Liver (tissue), 10 donors: ENCODE measurements at places on chromosomes 4 and X.
A peak's percentile ranks its signal among the peaks of the same experiment; 100 is the strongest.

DNA sequence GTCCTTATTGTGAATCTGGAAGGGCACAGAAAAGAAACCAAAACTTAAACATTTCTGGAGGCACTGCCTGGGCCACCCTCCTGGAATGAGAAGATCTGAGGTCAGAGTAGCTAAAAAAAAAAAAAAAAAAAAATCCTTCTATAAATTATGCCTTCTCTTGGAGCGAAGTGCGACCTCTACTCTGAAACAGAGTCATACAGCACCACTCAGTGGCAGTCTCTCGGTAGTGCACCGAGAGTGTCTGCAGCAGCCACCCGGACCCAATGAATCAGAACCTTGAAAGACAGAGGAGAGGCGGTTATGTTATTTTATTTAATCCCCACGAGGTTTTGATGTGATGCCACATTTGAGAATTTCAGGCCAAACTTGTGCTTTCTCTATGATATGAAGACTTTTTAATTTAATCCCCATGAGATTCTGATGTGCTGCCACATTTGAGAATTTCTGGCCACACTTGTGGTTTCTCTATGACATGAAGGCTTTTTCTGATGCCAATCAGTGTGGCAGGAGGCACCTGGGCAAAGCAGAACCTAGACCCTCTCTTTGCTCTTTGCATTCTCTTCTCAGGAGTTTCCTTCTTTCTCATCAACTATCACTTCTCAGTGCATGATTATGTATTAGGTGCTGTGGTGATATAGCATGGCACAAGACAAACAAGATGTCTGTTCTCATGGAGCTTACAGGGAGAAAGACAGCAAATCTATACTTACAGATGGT, 5.6 kb upstream of the CT47C1 start:
- H3K4me3 ChIP-seq: no peak overlapping the region
- no peaks in the 10 kb centered on the region for H3K36me3 ChIP-seq
- no peaks in the 10 kb centered on the region for H3K27me3 ChIP-seq
- peak; percentile 36 for DNase-seq
- H3K27ac ChIP-seq: no peak overlapping the region
- H3K4me1 ChIP-seq: no peaks in the 10 kb centered on the region

DNA sequence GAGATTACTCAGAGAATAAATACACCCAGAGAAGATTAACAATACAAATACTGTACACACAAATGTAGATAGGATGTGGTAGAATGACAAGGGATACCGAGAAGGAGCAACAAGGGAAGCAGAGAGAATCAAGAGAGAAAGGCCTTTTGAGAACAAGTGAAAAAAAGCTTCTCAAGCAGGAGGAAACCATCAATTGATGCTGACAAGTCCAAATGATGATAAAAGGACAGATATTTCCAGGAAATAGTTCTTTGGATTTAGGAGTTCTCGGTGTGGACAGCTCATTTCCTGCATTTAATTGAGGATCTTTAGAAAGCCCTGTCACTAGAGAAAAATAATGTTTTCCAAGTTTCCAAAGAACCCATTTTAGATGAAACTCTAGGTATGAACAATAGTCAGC, 48.1 kb downstream of the NPY5R start:
- no peaks in the 10 kb centered on the region for H3K36me3 ChIP-seq
- no peaks in the 10 kb centered on the region for H3K4me1 ChIP-seq
- H3K4me3 ChIP-seq: no peak overlapping the region
- H3K27me3 ChIP-seq: no peaks in the 10 kb centered on the region

DNA sequence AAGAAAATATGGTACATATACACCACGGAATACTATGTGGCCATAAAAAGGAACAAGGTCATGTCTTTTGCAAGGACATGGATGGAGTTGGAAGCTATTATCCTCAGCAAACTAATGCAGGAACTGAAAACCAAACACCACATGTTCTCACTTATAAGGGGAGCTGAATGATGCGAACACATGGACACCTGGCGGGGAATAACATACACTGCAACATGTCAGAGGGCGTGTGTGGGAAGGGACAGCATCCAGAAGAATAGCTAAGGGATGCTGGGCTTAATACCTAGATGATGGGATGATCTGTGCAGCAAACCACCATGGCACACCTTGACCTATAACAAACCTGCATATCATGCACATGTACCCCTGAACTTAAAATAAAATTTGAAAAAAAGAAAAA, 19.5 kb upstream of the CNKSR2 start:
- DNase-seq: no peak
- H3K36me3 ChIP-seq: no peaks in the 10 kb centered on the region
- no peaks in the 10 kb centered on the region for H3K27me3 ChIP-seq
- H3K4me1 ChIP-seq: no peaks in the 10 kb centered on the region
- no peak overlapping the region for H3K4me3 ChIP-seq

GRCh38 chrX:27751976-27752375, 55.8 kb upstream of the MAGEB10 start:
- no peak overlapping the region for H3K27ac ChIP-seq
- H3K4me3 ChIP-seq: no peak overlapping the region
- no peak for DNase-seq
- H3K4me1 ChIP-seq: no peaks in the 10 kb centered on the region
- no peaks in the 10 kb centered on the region for H3K27me3 ChIP-seq

DNA sequence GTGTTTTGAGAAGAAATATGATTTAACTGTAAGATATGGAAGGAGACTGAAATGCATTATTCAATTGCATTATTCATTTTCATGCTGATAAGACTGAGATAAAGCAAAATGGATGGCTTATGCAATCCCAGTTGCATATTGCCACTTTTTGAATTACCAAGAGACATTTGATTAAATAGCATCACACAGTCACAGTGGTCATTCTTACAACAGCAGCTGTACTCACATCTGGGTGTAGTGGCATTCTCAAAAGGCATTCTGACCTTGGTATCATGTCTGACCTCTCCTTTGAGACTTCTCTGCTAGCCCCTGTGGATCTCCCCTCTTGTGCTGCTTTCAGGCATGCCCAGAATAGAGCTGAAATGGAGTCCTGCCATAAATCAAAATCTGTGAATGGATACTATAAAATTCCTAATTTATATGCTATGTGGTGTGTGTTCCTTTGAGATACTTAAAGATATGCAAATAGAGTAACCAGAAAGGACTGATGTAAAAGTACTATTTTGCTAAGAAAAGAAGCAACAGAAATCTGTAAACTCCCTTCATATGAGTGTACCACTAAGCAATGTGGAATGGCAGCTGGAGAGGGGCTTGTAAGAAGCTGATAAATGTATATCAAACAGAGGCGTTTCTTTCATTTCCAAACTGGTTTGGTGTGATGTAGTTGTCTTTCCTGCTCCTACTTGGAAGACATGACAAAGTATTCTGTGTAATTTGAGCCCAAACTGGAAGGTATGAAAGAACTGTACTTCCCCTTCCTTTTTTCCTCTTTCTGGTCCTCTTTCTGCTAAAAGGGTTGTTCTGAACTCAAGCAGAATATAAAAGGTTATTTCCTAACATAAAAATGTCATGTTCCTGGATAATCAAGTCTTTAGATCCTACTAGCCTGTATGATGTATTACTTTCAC, 25.4 kb upstream of the METAP1 start:
- H3K4me1 ChIP-seq: no peaks in the 10 kb centered on the region
- no peak for DNase-seq
- H3K27me3 ChIP-seq: no peaks in the 10 kb centered on the region
- no peak overlapping the region for H3K4me3 ChIP-seq
- no peaks in the 10 kb centered on the region for H3K36me3 ChIP-seq
- H3K27ac ChIP-seq: no peak overlapping the region

DNA sequence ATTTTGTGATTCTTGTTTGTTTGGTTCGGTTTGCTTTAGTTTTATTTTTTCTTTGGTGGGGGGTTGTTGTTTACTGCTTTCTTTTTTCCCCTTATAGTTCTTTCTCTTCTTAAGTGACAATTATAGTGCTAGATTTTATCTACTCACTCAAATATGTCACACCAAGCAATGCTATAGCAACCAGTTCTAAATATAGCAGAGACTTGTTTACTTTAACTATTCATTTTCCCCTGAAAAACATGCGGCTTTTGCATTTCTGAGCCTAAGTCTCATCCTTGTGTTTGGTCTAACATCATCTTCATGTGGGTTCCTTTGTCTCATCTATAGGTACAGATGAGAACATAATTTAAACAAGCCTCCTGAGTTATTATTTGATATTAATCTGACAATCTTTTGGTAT, 676.6 kb downstream of the FAT4 start:
- no peaks in the 10 kb centered on the region for H3K36me3 ChIP-seq
- no peak overlapping the region for H3K27ac ChIP-seq
- no peak overlapping the region for H3K4me3 ChIP-seq
- no peak for DNase-seq

DNA sequence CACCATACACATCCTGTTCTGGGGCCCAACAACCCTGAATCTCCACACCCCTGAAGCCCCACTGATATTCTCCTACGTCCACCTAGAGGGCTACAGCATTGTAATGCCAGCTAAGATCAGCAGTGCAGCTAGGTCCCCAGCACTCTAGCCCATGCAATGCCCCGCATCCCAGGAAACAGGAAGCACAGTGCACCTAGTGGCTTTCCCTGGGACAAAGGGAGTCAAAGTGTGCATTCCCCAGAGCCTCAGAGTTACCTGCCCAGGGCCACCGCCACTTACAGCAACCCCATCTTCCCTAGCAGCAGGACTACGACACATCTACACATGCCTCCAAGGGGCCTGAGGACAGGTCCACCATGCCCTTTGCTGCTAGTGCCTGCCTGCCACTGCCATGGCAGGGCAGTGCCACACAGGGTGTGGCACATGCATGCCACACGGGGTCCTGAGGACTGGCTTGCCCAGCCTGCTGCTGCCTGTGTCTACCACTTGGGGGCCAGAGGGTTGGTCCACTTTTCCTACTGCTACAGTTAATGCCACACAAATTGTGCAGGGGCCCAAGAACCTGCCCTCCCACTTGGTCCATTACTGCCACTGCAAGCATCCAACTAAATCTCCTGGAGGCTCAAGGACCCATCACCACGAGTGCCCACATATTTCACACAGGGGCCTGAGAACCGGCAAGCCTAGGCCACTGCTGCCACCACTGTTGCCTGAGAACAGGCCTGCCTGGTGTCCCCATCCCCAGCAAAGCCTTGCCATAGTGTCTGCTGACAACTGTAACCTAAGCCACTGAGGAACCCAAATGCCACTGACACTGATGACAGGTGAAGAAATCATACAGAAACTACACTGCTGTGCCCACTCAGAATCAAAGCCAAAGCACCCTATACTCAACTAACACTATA, 23.7 kb downstream of the TLR6 start:
- no peak overlapping the region for H3K4me3 ChIP-seq
- H3K4me1 ChIP-seq: no peaks in the 10 kb centered on the region
- H3K27me3 ChIP-seq: no peaks in the 10 kb centered on the region
- H3K36me3 ChIP-seq: no peaks in the 10 kb centered on the region
- no peak overlapping the region for H3K27ac ChIP-seq

- DNase-seq: no peak
- H3K4me3 ChIP-seq: no peak overlapping the region
- H3K27me3 ChIP-seq: no peaks in the 10 kb centered on the region
- no peaks in the 10 kb centered on the region for H3K4me1 ChIP-seq
Measured at GRCh38 chr4:71604785-71605184, 179.1 kb downstream of the GC start.

- H3K27ac ChIP-seq: no peak overlapping the region
- H3K4me1 ChIP-seq: no peaks in the 10 kb centered on the region
- no peaks in the 10 kb centered on the region for H3K27me3 ChIP-seq
- no peaks in the 10 kb centered on the region for H3K36me3 ChIP-seq
Measured at GRCh38 chrX:110944751-110945675, 149.4 kb upstream of the CHRDL1 start.

DNA sequence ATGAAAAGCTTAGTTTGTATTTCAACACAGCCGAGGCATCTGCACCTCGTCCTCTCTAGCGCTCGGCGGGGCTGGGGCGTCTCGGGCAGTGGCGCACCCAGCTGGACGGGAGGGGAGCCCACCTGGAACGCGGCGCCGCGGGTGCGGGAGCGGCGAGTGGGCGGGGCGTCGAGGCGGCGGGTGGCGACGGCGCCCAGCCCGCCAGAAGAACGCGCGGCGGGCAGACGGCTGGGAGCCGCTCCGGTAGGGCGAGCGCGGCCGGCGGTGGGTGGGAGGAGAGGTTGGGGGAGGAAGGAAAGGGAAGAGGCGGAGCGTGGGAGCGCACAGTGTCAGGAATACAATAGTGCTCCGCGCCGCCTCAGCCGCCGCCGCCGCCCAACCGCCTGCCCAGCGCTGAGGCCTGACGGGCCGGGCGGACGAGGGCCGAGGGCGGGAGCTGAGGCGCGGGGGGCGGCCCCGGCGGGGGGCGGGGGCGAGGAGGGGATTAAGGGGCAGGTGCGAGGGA, at the start of gene JADE3:
Gene JADE3, plus strand, starts transcription at position 324 of the 505 bp plus-strand sequence. CDS start 72,474 bp downstream, outside the sequence.
- peak within 1 kb of the TSS; percentile 72 for H3K27ac ChIP-seq
- H3K27me3 ChIP-seq: no peaks in the 10 kb centered on the region
- peak; percentile 62 for DNase-seq
- peaks cover 1% of the 10 kb centered on the region for H3K4me1 ChIP-seq
- H3K36me3 ChIP-seq: no peaks in the 10 kb centered on the region

GRCh38 chr4:10283761-10284160, 167.2 kb upstream of the WDR1 start:
- DNase-seq: no peak
- H3K4me3 ChIP-seq: no peak overlapping the region
- no peaks in the 10 kb centered on the region for H3K36me3 ChIP-seq
- H3K27ac ChIP-seq: no peak overlapping the region
- H3K4me1 ChIP-seq: no peaks in the 10 kb centered on the region
- H3K27me3 ChIP-seq: no peaks in the 10 kb centered on the region

- H3K4me1 ChIP-seq: no peaks in the 10 kb centered on the region
- no peak overlapping the region for H3K4me3 ChIP-seq
- no peaks in the 10 kb centered on the region for H3K36me3 ChIP-seq
- no peaks in the 10 kb centered on the region for H3K27me3 ChIP-seq
- DNase-seq: no peak
Measured at GRCh38 chr4:118557298-118557851, 127.8 kb upstream of the METTL14 start.

DNA sequence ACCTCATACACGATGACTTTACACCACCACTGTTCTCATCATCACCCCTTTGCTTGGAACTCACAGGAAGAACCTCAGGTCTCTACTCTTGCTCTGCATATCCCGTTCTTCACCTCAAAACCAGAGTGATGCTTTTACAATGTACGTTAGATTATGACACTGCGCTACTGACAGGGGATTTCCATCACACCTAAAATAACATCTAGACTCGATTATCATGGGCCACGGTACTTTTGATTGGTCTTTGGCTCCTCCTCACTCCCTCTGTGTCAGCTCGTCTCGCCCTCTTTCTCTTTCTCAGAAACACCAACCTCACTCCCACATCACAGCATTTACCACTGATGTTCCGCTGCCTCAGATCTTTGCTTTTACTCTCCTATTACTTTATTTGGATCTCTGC, 172.4 kb downstream of the TLL1 start:
- H3K27ac ChIP-seq: no peak overlapping the region
- H3K4me1 ChIP-seq: no peaks in the 10 kb centered on the region
- H3K4me3 ChIP-seq: no peak overlapping the region

DNA sequence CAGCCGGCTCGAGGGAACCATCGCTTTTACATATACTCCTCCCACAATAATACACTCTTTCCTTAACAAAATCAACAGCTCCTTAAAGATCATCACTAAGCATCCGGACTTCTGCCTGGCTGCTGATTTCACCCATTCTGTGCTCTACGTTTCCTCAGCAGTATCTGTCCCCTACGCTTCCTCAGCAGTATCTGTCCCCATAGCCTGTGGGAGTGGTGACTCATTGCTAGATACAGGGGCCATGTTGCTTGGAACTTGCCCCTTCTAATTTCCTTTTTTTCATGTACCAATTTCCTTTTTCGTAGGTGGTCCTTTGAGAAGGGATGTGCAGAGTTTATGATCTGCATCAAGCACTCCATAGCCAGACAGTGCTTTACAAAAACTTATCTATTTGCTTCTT, 18.6 kb downstream of the MAP3K15 start:
- H3K27ac ChIP-seq: no peak overlapping the region
- no peak for DNase-seq
- H3K27me3 ChIP-seq: no peaks in the 10 kb centered on the region
- H3K4me3 ChIP-seq: no peak overlapping the region
- no peaks in the 10 kb centered on the region for H3K4me1 ChIP-seq
